ENCODE measurements at places on chromosomes 11 and 22. TPM values are rescaled to one million over a fixed set of nuclear protein-coding genes. Genes with fewer than 3 reads are reported as not detected.
A peak's percentile ranks its signal among the peaks of the same experiment; 100 is the strongest.

Gene KRTAP5-1
- not detected for total RNA-seq

Gene PLAAT5
- total RNA-seq = 0.21 TPM

DNA sequence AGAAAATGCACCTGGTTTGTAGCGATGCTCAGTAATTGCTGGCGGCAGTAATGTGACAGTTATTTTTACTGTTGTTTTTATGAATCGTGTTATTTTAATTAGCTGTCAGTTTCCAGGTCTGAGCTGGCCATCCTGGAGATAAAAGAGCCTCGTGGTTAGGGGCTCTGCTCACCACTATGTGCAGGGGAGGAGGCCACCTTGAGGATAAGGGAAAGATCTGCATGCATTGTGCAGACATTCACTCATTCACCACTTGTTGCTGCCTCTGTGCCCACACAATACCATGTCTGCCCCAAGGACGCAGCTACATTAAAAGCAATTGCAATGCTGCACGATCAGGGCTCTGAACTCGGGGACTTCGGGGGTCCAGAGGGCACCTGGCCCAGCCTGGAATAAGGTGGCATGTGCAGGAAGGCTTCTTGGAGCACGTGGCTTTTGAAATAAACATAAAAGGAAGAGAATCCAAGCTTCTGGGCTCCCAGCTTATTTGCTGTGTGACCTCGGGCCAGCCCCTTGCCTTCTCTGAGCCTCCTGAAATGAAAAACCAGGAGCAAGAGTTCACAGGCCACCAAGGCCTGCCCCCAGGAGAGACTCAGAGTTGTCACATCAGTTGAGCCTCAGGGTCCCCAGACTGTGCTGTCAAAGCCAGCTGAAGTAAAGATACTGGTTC, 44.7 kb upstream of the SHISAL1 start:
- no peak for DNase-seq

GRCh38 chr11:122701143-122701542, 45.6 kb downstream of the UBASH3B start:
- no peak for DNase-seq

DNA sequence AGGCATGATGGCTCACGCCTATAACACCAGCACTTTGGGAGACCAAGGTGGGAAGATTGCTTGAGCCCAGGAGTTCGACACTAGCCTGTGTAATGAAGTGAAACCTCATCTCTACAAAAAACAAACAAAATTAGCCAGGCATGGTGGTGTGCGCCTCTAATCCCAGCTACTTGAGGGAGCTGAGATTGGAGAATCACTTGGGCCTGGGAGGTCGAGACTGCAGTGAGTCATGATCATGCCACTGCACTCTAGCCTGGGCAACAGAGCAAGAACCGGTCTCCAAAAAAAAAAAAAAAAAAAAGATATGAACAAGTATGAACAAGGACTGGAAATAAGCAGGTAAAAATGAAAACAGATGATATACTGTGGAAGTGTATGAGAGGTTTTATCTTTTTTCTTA, 54.1 kb upstream of the SOX6 start:
- no peak for DNase-seq

Gene HBB
- 1,146 TPM for total RNA-seq

DNA sequence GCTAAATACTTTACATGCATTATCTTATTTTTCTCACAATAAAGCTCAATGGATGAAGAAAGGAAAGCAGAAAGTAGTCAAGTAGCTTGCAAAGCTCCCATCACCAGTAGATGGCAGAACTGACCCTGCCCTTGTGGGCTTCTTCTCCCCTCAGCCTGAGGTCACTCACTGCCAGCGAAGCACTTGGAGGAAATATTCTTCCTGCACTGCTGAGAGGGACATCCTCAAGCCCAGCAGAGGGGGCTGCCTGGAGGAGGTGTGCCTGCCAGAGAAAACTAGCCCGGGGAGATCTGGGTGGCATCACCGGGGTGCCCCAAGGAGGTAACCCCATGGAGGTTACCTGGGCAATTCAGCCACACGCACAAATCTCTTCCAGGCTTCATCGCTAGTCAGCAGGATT, 6.6 kb downstream of the APOL4 start:
- peak; percentile 80 for DNase-seq

DNA sequence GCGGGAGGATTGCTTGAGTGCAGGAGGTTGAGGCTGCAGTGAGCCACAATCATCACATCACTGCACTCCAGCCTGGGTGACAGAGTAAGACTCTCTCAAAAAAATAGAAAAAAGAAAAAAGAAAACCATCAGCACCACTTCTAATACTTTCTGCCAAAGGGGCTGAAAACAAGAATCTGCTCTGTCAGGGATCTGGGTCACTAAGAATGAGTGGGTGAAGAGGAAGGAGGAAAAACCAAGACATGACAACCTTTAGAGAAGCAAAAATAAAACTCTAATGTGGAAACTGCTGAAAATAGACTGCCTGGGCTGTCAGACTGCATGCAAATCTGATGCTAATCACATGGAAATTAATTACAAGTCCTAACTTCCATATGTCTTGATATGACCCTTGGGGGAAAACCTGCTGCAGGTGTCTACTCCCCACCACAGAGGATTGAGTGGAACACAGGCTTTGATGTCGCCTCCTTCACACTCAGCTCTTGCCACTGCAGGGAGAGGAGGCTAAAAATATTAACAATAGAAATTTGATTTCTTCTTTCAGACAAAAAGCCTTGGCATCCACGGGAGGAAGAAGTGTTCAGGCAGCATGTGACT, 62.5 kb upstream of the CRTAM start:
- no peak for DNase-seq

Gene MYO18B
- 12.0 TPM for total RNA-seq

DNA sequence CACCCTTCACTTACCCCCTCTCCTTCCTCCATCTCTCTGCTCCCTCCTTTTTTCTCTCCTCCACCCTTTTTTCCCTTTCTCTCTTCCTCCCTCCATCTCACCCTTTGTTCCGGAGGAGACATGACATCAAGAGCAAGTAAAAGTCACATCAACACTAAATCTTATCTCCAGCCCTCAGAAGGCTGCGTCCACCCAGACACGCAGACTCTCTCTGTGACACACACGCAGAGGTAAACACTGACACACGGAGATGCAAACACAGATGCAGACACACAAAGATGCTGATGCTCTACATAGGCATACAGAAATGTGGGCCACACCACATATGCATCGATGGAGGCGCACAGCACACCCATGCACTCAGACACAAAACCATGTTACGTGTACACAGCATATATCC, 27.0 kb downstream of the NRXN2 start:
- no peak for DNase-seq

Gene CATSPER1
- not detected for total RNA-seq

Gene TSSK2
- not detected for total RNA-seq

Data from ascending aorta (tissue), 2 donors.